Thoracic aorta (tissue), 2 donors: ENCODE measurements at places on chromosomes 2 and 18. TPM values are rescaled to one million over a fixed set of nuclear protein-coding genes. Genes with fewer than 3 reads are reported as not detected.

The SNTG2 gene
- 18.6 TPM for total RNA-seq

The CFAP65 gene
- total RNA-seq, result not detected

The NMUR1 gene
- total RNA-seq, result 3.2 TPM

The CPS1 gene
- total RNA-seq, result 3.5 TPM

The VWA3B gene
- 0.27 TPM for total RNA-seq

The COL6A3 gene
- 118 TPM for total RNA-seq

The SERPINB12 gene
- not detected for total RNA-seq

The ALPP gene
- total RNA-seq, result not detected

The CLASP1 gene
- 69.7 TPM for total RNA-seq

The ACSL3 gene
- total RNA-seq, result 79.0 TPM

The ANKRD30BL gene
- total RNA-seq, result not detected

The COQ10B gene
- total RNA-seq, result 41.6 TPM

The LAMA1 gene
- 0.56 TPM for total RNA-seq

The CCDC68 gene
- total RNA-seq, result 10.1 TPM

The ZNF892 gene
- 22.9 TPM for total RNA-seq

The MEP1B gene
- total RNA-seq, result not detected

The AQP12B gene
- not detected for total RNA-seq

The HOXD11 gene
- not detected for total RNA-seq

The DOK6 gene
- total RNA-seq, result 2.0 TPM

The PDE11A gene
- total RNA-seq, result 3.5 TPM

The BMP10 gene
- not detected for total RNA-seq

The NYAP2 gene
- not detected for total RNA-seq

The PLGLB1 gene
- total RNA-seq, result 2.0 TPM

The IL1RN gene
- 8.6 TPM for total RNA-seq

The SCN2A gene
- total RNA-seq, result 1.8 TPM

The TACR1 gene
- 6.0 TPM for total RNA-seq

The SLC16A14 gene
- total RNA-seq, result 3.0 TPM

The TRABD2A gene
- total RNA-seq, result 0.54 TPM

The KCNF1 gene
- total RNA-seq, result not detected

The EIPR1 gene
- total RNA-seq, result 17.9 TPM

The DSG4 gene
- total RNA-seq, result not detected

The RESP18 gene
- total RNA-seq, result not detected

The DES gene
- 302 TPM for total RNA-seq

The DDX18 gene
- 46.4 TPM for total RNA-seq

The SNORC gene
- 0.63 TPM for total RNA-seq

The SOWAHC gene
- total RNA-seq, result 29.4 TPM

The BOLL gene
- total RNA-seq, result not detected

The NAT8 gene
- not detected for total RNA-seq

The TRIM54 gene
- 0.41 TPM for total RNA-seq

The UPP2 gene
- total RNA-seq, result not detected

The CLEC4F gene
- total RNA-seq, result 0.54 TPM

The LIPT1 gene
- total RNA-seq, result 9.5 TPM

The CCDC141 gene
- total RNA-seq, result 2.4 TPM

The DNER gene
- total RNA-seq, result 3.3 TPM

The HDLBP gene
- 404 TPM for total RNA-seq

The WNT10A gene
- total RNA-seq, result 1.6 TPM

The FLACC1 gene
- 4.2 TPM for total RNA-seq

The TEX44 gene
- total RNA-seq, result not detected

The BIRC6 gene
- 149 TPM for total RNA-seq

The ALPI gene
- total RNA-seq, result not detected

The NDC80 gene
- total RNA-seq, result 1.6 TPM

The SERPINB7 gene
- not detected for total RNA-seq

The EXOC6B gene
- total RNA-seq, result 29.6 TPM

The GYPC gene
- total RNA-seq, result 123 TPM

The CNNM3 gene
- 14.3 TPM for total RNA-seq

The TUBB8B gene
- total RNA-seq, result not detected

The LRRTM1 gene
- not detected for total RNA-seq

The CXCR1 gene
- 4.4 TPM for total RNA-seq

The PID1 gene
- 66.2 TPM for total RNA-seq
